Subcutaneous adipose tissue (tissue), 4 donors: ENCODE measurements at places on chromosomes 7 and 10. TPM values are rescaled to one million over a fixed set of nuclear protein-coding genes. Genes with fewer than 3 reads are reported as not detected.

Gene TMEM213
- total RNA-seq, result not detected

Gene ABCC2
- 2.4 TPM for total RNA-seq

Gene CRHR2
- total RNA-seq, result not detected

Gene TSPAN12
- total RNA-seq, result 7.0 TPM

Gene LOXL4
- total RNA-seq, result 10.4 TPM

Gene OGDHL
- not detected for total RNA-seq

Gene PRXL2A
- total RNA-seq, result 254 TPM

Gene ZNF736
- total RNA-seq, result 14.7 TPM

Gene LIPK
- total RNA-seq, result not detected

Gene VSTM4
- 33.8 TPM for total RNA-seq

Gene DNMBP
- total RNA-seq, result 21.6 TPM
